ENCODE measurements at places on chromosomes 4 and X.

DNA sequence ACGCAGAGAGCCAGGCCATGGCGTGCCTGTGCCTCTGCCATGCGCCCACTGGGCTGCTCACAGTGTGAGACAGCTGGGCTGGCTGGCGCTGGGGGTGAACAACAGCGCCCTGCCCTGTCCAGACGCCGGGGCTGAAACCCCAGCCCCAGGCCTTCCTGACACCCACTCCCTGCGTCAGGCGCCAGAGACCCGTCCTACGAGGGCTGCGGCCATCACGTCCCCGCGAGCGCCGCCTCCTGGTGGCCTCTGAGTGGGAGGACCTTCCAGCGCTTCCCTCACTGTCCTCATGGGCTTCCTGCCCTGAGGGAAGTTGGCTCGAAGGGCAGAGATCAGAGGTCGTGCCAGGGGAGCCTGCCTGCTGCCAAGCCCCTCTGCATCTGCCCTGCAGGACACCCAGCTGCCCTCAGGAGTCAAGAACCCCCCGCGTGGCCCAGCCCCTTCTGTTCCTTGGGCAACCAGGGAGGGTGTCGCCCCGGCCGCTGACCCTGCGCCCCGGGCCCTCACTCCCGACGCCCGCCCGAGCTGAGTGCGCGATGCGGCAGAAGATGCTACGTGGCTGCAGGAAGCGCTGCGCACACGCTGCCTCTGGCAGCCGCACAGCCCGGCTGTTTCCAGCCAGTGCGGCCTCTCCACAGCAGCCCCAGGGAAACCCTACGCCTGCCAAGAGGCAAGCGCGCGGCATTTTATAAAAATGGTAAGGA, 16.2 kb downstream of the NELFA start:
- no peak for DNase-seq

GRCh38 chr4:66331761-66332160, 661.5 kb upstream of the EPHA5 start:
- no peak for DNase-seq

DNA sequence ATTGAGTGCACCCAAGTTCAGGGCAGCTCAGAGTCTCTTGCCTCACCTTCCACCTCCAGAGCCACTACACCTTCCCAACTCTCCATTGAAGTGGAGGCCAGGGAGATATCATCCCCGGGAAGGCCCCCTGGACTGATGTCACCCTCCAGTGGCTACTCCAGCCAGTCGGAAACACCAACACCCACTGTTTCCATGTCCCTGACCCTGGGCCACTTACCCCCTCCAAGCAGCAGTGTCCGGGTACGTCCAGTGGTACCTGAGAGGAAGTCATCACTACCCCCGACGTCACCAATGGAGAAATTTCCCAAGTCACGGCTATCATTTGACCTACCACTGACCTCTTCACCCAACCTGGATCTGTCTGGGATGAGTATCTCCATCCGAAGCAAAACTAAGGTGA, 7.8 kb upstream of the RTL5 start:
- DNase-seq, result no peak

- no peak for DNase-seq
Observed at GRCh38 chr4:48985976-48986653, at the start of gene CWH43. Gene CWH43, plus strand, starts transcription at chr4:48986275. Its CDS starts 155 bp downstream, at chr4:48986430.

DNA sequence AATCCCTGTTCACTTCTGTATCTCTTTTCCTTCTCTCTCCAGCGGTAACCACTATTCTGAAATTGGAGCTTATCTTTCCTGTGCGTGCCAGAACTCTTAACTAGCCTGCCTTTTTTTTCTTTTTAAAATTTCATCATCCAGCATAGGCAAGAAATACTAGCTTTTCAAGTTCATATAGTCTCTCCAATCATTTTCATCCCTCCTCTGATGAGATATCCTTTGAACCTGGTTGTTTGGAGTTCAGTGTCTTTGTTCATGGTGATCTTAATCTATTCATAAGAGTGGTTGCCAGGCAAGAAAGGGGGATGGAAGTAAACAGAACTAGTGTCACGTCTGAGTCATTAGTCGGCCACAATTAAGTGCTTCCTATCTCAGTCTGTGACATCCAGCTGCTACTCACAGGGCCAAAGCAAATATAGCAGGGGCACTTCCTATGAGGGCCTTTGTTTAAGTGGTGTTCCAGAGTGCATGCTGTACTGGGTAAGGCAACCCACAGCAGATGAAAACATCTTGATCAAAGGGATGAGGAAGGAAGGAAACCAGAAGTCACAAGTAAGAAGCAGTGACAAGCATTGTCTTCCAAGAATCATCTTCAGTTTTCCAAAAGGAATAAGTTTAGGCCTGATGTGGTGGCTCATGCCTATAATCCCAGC, 56.4 kb upstream of the XIAP start:
- DNase-seq, result peak; percentile 90

GRCh38 chr4:122195718-122196117, 43.6 kb downstream of the BLTP1 start:
- no peak for DNase-seq

DNA sequence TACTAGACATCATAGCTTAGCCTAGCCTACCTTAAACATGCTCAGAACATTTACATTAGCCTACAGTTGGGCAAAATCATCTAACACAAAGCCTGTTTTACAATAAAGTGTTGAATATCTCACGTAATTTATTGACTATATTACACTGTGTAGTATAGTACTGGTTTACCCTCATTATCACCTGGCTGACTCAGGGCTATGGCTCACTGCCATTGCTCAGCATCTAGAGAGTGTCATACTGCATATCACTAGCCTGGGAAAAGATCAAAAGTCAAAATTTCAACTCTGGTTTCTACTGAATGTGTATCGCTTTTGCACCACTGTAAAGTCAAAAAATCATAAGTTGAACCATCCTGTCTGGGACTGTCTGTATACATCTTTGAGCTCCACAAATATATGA, 78.6 kb downstream of the CEP44 start:
- no peak for DNase-seq

DNA sequence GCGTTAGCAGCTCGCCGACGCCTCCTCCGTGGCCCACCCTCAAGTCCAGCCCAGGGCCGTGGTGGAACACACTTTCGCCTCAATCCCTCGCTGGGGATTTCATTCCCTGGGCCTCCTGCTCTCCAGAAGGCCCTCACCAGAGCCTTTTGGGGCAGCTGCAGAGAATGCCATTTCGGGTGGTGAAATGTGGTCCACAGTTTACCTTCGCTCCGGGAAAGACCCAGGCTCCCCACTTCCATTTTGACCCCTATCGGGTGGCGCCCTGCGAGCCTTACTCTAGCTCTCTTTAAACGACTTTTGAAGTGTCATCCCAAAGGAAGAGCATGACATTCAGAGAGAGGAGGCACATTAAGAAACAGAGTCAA, 496 bp downstream of the SH2D1A start:
- DNase-seq, result no peak

DNA sequence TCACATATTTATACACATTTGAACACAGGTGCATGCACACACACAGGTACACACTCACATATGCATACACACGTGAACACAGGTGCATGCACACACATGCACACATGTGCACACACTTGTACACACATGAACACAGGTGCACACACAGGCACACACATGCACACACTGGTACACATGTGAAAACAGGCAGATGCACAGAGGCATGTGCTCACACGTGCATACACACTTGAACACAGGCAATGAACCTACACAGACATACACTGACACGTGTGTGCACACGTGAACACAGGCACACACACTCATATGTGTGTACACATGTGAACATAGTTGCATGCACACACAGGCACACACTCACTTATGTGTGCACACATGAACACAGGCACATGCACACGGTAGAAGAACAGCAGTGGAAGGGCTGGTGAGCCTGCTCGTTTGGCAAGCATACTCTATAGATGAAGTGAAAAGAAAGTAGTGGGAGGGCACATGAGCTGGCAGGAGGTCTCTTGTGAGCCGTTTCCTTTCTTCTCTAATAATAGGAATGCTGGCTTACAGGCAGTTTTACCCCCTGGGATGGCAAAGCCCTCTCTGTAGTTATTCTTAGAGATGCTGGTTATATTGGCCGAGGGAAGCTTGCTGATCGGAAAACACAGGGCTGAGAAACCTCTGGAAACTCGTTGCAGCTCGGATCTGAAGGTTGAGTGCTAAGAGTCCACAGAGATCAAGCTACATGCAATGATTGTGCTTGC, 279.6 kb upstream of the CLNK start:
- no peak for DNase-seq

DNA sequence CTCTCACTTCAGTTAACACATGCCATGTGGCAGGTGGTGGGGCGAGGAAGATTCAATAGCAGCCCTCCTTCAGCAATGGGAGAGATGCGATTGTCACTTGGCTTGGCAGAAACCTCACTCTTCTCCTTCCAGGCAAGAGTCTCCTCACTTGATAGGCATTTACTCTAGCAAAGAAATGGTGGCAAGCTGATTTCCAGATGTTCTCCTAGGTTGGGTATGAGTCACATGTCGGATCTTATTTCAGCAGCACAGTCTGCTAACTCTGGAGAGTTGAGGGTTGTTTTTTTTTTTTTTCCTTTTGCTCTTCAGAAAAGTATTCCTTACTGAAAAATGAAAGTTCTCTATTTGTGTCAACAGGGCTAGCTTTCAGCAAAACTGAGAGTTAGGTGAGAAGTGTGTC, 119.5 kb upstream of the CHRDL1 start:
- DNase-seq, result no peak

- no peak for DNase-seq
Observed at GRCh38 chr4:102438396-102439235, 62.5 kb upstream of the NFKB1 start.

DNA sequence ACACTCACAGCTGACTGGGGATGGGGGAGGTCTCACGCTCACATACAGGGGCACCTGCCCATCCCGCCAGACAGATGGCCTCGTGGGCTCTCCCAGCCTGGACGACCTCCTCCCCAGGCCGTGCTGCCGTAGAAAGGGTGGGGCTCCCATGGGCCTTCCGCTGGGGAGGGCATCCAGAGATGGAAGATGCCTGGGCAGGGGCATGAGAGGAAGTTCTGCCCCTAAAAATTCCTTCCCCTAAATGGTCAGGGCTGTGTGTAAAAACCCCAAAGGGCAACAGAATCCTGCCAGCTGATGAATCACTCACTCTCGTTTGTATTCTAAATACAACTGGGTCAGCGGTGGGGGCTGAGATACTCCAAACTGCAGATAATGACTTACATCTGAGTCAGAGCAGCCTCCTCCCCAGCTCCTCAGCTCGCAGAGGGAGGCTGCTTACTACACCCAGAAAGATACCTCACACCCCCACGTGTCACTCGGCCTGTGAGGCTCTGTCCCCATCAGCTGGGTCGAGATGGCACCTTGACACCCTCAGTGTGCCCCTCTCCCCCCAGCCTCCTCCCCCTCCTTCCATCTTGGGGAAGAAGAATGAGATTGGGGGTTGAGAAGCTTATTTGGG, 10.1 kb downstream of the WDR1 start:
- DNase-seq, result no peak

DNA sequence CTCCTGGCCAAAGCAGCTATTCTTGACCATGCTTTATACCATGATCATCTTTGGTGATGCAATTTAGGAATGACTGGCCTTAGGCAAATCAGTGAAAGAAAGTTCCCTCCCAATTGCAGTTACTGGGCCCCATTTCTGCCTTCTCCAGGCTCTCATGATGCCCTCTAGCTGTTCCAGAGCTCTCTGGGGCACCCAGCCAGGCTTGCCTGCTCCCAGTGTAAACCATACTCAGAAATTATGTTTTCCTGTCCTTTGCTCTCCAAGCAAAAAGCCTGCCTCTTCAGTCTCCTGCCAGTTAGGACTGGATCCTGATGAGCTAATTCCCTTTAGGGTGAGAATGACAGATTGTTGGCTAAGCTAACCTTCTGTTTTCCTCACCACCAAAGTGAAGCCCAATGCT, 85.3 kb upstream of the RBPJ start:
- no peak for DNase-seq

DNA sequence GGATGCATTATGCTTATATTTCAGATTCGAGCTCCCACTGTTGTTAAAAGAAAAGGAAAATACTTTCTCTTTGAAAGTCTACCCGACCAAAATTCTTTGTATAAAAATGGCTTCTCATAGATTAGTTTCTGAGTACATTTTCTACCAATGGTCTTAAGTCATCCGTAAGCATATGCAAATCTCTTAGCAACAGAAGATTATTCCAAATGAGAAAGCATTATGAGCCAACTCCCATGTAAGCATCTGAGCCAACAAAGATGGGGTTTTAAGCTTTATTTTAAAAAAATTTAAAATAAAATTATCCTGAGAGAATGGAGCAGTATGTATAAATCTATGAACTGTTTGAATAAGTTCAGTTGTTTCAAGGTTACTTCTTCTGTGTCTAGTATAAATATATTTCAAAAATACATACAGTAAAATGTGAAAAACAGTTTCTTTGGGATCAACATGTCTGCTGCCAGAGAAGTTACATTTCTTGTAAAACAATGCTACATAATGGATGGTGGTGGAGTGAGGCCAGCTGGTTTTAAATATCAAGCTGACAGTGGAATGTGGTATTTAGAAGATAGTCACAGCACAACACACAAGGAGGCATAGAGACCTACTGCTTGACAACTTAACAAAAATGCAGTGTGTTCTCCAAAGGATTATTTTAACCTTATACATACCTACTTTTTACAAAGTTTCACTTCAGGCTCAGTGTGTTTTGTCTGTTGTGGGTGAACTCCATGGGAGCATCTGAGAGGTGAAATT, 199.5 kb upstream of the DIPK2B start:
- DNase-seq, result no peak

DNA sequence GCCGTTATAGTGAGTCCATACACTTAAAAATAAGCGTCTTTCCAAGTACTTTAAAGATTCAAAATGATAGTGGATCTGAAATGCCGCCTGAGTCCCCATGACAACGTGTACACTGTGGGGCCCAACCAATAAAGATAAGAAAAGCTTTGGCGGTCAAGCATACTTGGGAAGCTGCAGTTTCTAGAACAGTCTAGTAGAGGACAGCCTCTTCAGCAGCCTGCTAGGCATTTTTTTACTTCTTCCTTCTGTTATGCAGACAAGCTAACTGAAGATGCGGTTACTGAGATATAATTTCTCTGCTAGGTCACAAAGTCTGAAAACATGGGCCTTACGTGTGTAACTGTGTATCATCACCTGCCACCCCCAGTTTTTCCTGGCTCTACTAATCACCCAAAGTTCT, 402 bp upstream of the UPRT start:
- no peak for DNase-seq

Data from KBM-7 (cell line).